CD4-positive, alpha-beta T cell treated with Interleukin-17A for 1 hour (primary cell): ENCODE measurements at places on chromosomes 3 and 15.
A peak's percentile ranks its signal among the peaks of the same experiment; 100 is the strongest.

DNA sequence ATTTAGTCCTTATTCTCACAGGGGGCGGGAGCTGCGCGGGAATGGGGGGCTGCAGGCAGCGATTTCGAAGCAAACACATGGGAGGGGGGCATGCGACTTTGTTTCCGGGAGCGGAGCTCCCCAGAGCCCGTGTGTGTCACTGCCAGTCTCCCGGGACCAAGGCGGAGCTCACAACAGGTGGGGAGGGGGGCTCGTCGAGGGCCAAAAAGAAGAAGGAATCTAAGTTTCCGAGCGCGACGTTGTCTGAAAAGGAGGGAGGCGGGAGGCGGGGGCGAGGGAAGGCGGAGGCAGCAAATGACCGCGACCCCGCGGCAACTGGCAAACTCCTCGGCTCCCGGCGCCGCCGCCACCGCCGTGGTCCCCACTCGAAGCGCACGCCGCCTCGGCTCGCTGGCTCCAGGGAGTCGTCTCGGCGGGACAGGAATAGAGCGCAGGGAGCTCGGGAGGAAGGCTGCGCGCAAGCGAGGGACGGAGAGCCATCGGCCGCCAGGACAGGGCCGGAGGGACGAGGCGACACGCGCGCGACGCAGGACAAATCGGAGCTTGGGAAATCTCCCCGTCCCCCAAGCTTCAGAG is 1.4 kb downstream of the FOXP1 start:
- DNase-seq: peak; percentile 40

DNA sequence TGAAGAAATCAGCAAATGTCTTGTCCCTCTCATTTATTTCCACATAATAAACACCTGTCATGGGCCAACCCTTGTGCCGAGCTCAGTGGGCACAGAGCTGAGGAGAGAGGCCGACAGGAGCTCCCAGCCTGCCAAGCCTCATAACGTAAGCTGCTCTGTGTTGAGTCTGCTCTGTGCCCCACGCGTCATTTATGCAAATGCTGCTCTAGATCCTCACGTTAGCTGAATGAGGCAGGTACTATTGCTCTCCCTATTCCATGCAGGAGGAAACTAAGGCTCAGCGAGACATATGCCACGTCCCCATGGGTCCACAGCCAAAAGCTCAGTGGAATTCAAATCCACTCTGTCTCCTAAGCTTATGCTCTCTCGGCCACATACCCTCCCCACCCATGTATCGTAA is 41.5 kb downstream of the EFCAB12 start:
- no peak for DNase-seq

DNA sequence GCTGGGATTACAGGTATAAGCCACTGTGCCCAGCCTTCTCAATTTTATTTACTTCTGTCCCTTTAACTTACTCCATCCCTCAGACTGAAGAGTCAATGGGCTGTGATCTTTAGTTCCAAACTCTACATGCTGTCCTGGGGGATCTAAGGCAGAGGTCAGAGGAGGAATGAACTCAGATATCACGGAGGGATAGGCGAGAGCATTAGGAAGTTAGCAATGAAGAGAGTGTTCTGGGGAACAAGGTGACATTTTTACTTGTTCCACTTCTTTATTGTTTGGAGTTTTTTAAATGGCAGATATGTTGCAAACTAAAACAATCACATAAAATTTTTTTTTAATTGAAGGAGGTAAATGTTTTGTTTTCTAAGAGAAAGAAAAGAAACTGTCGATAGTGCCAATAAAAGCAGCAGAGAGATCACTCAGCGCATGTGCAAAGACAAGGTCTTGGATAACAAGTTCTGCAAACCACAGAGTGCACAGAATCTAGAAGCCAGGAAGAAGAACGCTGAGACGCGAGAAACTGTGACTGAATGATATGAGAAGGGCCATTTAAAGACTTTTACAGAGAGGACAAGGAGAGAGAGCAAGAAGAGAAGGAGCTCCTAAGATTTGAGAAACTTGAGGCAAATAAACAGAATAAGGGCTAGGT is 10.8 kb upstream of the CA12 start:
- DNase-seq: no peak

- DNase-seq: no peak
Observed at GRCh38 chr15:53256457-53256856, 466.3 kb upstream of the ONECUT1 start.

- DNase-seq: no peak
Observed at GRCh38 chr3:17852217-17852616, 109.8 kb upstream of the TBC1D5 start.

DNA sequence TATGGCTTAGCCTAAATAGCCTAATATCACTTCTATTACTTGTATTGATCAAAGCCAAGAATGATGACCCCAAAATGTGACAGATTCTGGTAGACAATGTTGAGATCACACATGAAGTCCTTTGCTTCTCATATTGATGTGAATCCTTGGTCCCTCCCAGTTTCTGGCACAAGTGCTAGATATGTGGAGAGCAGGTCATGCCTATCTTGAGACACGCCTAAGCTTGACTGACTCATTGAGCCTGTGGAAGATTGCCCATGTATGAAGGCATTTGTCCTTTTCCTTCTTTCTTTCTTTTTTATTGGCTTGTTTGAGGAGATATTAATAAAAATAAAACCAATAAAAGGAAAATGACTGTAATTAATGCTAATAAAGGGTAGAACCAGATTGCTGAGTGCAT is 54.0 kb upstream of the TMEM108 start:
- DNase-seq: no peak

DNA sequence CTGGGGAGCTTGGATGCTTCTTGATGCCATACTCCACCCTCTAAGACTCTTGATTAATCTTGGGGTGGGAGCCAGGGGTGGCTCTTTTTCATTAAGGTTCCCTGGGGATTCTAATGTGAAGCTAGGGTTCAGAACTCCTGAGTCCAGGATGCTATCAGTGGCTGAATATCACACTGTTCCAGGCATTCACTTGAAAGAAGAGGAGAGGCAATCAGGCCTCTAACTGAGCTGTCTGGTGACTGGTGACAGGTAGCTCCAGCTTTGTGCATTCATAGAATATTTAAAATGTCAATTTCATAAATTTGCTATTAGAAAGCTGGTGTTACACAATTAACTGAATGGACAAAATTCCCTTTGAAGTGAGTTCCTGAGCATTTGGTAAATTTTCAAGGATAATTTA is 139.0 kb downstream of the CHDH start:
- no peak for DNase-seq

GRCh38 chr3:161770484-161771386 is 274.1 kb downstream of the OTOL1 start:
- no peak for DNase-seq

DNA sequence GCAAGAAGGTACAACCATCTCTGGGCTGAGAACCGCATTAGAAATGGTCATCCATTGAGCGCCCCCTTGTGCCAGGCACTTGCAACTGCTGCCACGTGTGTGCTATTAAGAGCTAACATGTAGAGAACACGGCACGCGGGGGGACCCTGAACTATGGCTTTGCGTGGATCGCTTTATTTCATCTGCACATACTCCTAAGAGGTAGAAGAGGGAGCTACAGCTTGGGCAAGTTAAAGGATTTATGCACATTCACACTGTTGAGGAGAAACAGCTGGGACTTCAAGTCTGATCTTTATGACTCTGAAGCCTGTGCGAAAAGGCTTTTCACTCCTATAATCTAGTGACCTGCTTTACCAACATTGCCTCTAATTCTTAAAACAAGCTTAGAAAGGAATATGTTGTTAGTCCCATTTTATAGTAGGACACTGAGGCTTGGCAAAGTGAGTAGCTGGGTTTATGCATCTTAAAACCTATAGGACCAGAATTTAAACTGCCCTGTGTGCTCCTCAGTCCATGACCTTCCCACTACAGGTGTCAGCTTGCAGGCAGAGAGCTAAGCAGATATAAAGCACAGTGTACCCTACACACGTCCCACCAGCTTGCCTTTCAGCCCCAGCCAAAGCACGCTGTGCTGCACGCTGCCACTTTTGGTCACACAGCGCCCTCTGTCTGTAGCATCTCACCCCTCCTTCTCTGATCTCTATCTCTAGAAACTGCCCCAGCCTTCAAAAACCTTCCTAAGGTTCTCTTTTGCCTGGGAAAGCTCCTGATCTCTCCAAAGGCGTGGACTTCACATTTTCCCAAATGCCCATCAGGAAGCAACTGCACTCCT is 57.8 kb downstream of the STARD5 start:
- peak; percentile 83 for DNase-seq

DNA sequence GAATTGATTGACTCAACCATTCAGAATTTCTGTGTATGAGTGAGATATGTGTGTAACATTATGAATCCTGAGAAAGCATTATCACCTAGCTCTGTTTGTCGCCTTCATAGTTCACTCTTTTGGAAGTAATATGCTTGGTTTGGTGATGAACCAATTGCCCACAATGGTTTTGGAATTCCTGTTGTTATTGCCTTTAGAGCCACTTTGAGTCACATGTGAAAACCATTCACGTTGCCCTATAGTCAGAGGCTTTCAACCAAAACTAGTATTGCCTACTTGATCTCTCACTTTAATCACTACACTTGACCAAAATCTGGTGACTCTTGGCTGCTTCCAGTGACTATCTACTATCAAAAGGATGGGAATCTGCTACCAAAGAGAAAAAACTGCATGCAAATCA is 78.2 kb upstream of the FLNB start:
- DNase-seq: no peak

DNA sequence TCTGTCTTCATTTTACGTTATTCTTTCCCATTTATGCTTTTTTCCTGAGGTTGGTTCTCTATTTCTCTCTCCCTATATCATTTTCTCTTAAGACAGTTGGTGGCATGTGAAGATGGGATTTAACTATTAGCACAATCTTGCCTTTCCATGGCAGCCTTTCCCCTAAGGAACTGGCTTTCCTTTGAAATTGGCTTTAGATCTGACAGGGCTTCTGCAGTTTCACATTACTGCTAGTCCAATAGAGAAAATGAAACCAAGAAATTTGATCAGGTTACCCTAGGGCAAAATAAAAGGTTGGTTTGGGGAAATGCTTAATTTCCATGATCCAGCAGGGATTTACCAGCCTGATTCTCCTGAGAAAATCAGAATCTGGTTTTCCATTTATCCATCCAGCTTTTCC is 22.7 kb upstream of the CHL1 start:
- no peak for DNase-seq
